NCI-H2029 (cell line): ENCODE measurements at places on chromosomes 4 and X.

DNA sequence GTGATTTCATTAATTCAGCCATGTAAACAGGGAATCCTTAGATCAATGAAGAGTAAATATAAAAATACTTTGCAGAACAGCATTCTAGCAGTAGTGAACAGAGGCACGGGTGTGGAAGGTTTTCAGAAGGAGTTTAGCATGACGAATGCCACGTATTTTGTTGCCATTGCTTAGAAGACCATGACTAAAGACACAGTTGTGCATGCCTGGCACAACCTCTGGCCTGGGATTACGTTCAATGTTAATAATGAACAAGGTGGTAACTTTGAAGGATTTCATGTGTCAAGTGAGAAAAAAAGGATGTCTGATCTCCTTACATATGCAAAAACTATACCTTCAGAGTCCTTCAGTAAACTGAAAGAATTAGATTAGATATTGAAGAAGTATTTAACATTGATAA, 171.9 kb downstream of the MAGEB5 start:
- DNase-seq = no peak

DNA sequence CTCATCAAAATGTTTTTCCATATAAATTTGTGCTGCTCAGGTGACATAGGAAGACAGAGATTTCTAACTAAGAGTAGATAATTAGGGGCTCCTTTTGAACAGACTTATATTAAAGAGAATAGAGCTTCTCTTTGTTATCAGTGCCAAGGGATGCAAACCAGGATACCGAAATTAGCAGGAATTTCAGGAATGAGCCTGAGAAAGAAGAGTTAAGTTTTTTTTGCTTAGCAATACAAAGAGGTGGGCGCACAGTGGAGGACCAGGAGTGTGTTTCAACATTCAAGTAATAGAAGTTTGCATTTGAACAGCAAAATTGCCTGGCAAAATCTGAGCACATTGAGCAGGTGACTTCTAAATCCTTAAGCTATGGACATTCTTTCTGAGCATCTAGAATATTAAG, 541.3 kb downstream of the GBA3 start:
- no peak for DNase-seq

DNA sequence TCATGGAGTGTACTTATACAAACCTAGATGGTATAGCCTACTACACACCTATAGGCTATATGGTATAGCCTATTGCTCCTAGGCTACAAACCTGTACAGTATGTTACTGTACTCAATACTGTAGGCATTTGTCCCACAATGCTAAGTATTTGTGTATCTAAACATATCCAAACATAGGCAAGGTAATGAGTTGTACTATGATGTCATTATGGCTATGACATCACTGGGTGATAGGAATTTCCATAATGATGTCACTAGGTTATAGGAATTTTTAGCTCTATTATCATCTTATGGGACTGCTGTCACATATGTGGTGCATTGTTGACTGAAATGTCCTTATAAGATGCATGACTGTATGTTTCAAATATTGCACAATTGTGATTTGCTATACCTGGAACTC, 5.5 kb upstream of the PAGE1 start:
- no peak for DNase-seq

DNA sequence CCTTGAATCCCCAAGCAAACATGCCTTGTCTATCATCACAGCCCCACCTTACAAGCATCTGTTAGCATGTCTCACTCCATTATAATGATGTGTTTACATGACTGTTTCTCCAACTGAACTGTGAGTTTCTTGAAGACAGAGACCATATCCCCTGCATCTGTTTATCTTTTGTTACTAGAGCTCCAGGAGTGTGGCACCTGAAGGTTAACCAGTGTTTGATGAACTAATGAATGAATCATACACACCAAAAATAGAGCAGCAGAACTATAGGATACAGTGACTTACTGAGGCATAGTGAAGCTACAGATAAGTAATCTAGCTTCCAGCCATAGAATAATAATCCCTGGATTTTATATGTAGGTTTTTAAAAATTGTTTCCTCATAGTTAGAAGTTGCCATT, 331.0 kb downstream of the PCDH7 start:
- DNase-seq = no peak

DNA sequence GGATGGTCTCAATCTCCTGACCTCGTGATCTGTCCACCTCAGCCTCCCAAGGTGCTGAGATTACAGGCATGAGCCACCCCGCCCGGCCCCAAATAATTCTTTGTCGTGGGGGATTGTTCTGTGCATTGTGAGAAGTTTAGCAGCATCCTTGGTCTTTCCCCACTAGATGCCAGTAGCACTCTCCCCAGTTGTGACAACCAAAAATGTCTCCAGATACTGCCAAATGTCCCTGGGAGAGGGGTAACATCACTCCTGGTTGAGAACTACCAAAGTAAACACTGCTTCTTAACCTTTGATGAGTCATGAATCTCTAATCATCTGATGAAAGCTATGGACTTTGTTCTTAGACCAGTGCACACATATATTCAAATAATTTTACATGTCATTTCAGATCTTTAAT, 90.7 kb upstream of the BRS3 start:
- DNase-seq = no peak

- no peak for DNase-seq
These were observed 129.3 kb upstream of the PGRMC2 start for GRCh38 chr4:128416921-128417320.

DNA sequence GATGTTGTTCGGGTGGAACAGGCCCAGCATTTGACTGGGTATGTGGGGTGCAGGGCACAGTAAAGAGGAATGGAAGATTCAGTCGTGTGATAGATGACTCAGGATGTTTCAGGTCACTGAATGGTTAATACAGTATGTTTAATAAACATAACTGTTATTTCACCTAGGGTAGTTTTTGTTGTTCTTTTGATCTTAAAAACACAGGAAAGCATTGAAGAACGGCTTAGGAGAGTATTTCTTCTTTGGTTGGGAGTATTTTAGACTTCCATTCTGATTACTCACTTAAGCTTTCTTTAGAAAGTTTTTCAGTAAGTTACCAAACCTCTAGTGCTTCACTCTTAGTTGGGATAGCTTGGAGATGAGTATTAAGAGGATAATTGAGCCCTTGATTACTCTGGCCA, 62.3 kb downstream of the STAG2 start:
- DNase-seq = no peak

DNA sequence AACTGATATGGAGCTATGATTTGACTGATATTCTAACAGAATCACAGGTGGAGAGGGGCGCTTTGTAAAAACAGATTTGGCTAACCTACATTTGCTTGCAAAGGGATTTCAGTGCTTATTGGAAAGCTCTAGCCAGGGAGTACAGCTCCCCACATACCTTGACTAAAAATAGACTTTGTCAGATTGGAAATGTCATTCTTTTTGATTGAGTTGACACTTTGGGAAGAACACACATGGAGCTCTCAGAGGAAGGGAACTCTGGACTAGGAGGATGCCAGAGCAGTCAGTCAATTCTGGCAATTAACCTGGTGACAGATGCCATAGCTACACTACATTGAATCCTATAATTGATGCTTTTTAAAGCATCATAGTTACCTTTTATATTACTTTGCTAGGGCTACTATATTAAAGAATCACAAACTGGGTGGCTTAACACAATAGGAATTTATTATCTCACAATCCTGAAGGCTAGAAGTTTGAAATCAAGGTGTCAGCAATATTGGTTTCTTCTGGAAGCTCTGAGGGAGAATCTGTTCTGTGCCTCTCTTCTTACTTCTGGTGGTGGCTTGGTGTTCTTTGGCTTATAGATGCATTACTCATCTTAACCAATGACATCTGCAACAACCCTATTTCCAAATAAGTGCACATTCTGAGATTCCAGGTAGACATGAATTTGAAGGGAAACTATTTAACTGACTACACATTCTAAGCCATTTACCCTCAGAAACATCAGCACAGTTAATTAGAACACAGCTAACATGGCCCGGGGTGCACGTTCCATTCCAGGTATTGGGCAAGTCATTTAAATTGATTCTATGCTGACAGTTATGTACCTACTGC, 8.4 kb upstream of the HERC3 start:
- no peak for DNase-seq
